ENCODE measurements at places on chromosomes 11 and 22.

DNA sequence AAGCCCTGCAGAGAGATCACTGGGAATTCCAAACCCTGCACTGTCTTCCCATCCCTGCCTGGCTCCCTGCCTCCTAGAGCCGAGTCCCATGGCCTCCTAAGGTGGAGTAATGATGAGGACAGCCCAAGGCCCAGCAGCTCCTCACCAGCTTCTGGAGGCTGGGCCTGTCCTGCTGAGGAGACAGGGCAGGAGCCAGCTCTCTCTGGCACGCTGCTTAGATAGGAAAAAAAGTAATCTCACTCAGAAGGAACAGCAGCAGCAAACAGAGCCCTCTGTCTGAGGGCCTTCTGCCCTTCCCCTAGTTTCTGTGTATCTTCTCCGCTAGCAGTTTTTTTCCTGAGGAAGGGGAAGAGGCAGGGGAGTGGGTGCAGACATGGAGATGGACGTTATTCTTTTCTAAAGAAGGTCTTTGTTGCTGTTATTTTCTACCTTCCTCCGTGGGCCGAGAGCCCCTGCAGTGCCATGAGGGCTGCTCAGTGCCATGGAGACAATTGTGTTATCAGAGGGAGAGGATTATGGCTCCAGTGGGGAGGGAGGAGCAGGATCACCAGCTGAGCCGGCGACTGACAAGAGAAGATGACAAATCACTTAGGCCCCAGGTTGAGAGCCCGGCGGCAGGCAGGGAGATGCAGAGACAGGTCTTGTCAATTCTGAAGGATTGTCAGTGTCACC is 315.3 kb downstream of the BUD13 start:
- no peak for DNase-seq

DNA sequence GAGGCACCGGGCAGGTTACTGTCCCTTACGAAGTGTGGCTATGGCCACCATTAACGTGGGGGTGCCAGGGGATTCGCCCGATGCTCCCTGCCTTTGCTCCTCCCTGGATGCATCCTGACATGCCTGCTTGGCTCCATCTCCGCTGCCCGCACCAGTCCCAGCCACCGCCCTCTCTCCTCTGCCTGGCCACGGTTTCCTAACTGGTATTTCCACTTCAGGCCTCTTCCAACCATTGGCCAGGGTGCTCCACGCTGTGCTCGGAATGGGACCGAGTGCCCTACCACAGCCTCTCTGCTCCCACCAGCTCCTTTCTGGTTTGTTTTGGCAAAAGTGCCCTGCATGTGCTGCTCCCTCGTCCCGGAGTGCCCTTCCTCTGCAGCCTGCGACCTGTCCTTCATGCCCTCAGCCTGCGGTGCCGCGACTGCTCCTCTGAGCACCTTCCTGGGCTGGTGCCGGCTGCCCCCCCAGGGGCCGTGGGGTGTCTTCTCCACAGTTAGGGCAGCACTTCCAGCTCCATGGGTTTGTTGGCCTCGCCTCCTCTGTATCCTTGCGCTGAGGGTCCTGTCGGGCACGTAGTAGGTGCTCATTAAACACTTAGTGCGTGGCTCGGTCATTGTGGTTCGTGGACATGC is 12.6 kb upstream of the GRAMD4 start:
- DNase-seq, result no peak

DNA sequence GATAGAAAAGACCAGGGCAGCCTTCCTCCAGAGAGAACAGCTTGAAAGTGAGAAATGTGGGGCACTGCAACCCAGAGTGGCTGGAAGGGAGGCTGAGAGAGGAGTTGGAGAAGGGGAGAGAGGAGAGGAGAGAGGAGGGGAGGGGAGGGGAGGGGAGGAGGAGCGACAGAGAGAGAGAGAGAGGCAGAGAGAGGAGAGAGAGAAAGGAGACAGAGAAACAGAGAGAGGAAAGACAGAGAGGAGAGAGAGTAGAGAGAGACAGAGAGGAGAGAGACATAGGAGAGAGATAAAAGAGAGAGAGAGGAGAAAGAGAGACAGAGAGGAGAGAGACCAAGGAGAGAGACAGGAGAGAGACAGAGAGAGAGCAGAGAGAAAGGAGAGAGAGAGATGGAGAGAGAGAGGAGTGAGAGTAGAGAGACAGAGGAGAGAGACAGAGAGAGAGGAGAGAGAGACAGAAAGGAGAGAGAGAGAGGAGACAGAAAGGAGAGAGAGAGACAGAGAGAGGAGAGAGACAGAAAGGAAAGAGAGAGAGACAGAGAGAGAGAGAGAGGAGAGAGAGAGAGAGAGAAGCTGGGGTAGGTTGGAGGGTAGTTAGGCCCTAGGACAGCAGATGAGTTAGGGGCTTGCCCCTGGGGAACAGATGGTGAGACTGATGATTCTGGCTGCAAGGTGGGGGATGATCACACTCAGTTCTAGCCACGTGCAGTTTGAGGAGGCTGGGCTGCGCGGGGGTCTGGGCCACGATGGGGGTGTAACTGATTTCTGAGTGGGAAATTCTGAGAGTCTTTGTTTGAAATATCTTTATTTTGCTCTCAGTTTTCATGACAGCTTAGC is 8.5 kb upstream of the SCYL1 start:
- DNase-seq, result no peak

- no peak for DNase-seq
Observed at GRCh38 chr11:67691149-67691548, 16.7 kb upstream of the ALDH3B2 start.

DNA sequence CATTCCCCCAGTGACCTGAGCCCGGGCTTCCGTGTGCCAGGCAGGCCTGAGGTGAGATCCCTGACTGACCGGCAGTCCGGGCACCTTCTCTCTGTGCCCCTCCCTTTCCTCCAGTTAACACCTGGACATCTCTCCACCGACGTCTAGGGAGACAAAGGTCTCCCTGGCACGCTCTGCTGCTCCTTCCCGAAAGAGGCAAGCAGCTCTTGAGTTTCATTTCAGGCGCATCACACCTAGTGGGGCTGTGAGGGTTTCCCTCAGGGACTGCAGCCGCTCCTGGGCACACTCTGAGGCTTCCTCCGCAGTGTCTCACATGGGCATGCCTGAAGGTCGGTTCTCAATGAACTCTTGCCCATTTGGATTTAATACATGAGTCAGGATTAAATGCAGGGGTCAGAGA is 322.7 kb downstream of the CTTN start:
- DNase-seq, result no peak

GRCh38 chr22:17537155-17537554 is 26.1 kb upstream of the SLC25A18 start:
- no peak for DNase-seq

- no peak for DNase-seq
Observed at GRCh38 chr11:72370201-72370600, 64.1 kb downstream of the CLPB start.

DNA sequence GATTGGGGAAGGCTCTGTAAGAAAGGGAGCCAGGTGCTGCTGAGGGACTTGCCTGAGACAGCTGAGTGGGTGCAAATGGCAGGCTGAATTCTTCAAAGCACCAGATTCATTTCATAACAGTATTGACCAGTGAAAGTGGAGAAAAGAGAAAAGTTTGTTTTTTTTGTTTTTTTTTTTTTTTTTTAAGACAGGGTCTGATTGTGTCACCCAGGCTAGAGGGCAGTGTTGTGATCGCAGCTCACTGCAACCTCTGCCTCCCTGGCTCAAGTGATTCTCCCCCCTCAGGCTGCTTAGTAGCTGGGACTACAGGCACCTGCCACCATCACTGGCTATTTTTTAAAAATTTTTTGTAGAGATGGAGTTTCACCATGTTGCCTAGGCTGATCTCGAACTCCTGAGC is 494.0 kb downstream of the MIAT start:
- no peak for DNase-seq

- no peak for DNase-seq
Observed at GRCh38 chr11:112534208-112534607, 273.5 kb upstream of the PLET1 start.

DNA sequence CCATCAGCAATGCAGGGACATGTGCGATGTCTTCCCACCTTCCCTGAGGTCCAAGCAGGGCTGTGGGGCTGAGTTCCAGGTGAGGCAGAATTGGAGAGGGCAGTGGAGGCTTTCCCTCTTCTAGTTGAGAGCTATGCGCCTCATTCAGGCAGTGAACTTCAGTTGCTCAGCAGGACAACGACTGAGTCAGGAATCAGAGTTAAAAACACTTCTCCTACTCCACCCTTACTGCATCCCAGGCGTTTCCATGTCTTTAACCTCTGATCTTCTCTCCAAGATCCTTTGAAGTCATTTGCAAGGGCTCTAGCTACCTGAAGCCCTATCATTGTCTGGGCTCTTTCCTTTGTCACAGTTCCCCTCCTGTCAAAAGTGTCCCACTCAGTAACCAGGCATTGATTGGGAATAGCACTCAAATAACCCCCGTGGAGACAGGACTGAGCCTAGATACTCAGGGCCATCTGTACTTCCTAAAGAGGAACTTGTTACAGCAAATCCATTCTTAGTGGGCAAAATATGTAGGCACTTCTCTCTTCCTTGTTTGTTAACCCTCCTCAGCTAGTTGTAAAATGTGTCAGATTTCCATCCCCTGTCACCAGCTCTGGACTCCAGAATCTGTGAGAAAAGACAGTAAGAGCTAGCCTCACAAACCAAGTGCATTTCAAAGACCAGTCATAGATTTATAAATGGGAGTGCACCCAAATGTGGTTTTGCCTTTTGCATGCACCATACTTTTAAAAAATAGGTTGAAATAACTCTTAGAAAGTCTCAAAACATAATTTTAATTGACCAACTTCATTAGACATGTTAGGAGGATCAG is 72.5 kb upstream of the MYO18B start:
- no peak for DNase-seq

- no peak for DNase-seq
Observed at GRCh38 chr11:27150098-27150497, 109.5 kb downstream of the BBOX1 start.

GRCh38 chr11:20045098-20045688 is 115.1 kb downstream of the DBX1 start:
- DNase-seq, result no peak
